ENCODE measurements at places on chromosomes 13 and 19.

GRCh38 chr13:72643311-72643989 is 84.0 kb downstream of the MZT1 start:
- no peak for DNase-seq

DNA sequence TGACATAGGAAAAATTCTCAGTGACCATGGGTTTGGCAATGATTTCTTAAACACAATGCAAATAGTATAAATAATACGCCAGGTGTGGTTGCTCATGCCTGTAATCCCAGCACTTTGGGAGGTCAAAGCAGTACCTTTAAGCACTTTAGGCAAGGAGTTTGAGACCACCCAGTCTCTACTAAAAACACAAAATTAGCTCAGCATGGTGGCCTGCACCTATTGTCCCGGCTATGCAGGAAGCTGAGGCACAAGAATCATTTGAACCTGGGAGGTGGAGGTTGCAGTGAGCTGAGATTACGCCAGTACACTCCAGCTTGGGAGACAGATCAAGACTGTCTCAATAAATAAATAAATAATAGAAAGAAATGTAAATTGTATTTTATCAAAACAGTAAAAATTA is 356.5 kb upstream of the SLITRK6 start:
- no peak for DNase-seq

DNA sequence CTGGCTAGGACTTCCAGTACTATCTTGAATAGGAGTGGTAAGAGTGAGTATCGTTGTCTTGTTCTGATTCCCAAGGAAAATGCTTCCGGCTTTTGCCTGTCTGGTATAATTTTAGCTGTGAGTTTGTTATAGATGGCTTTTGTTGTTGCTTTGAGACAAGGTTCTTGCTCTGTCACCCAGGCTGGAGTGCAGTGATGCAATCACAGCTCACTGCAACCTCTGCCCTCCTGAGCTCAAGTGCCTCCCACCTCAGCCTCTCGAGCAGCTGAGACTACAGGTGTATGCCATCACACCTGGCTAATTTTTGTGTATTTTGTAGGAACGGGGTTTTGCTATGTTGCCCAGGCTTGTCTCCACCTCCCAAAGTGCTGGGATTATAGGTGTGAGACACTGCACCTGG is 6.1 kb upstream of the ZNF543 start:
- DNase-seq, result no peak

DNA sequence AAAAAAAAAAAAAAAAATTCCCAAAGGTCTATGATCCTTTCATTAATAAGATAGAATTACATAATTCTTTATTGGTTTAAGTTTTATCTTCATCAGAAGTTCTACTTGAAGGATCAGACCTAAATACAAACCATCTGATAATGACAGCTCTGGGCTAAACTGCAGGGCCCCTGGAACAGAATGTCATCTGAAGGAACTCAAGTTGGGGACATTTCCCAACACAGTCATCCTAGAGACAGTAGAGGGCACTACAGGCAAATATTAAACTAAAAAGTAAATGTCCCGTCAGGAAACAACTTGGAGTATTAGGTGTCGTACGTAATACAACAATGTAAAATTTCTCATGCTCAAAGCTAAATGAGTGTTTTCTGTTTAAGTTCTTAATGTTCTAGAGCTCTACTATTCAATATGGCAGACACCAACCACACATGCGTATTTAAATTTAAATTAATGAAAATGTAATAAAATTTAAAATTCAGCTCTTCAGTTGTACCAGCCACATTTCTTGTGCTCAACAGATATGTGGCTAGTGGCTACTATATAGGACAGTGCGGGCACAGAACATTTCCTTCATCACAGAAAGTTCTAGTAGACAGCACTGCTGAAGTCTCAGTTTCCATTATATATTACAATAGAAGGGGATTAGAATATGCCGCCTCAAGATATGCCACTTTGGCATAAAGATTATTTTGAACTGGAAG is 21.8 kb upstream of the NAXD start:
- no peak for DNase-seq

GRCh38 chr19:49145573-49146407 is 9.4 kb downstream of the HRC start:
- DNase-seq, result peak; percentile 91

GRCh38 chr13:91667486-91667885 is 269.1 kb downstream of the GPC5 start:
- DNase-seq, result no peak

DNA sequence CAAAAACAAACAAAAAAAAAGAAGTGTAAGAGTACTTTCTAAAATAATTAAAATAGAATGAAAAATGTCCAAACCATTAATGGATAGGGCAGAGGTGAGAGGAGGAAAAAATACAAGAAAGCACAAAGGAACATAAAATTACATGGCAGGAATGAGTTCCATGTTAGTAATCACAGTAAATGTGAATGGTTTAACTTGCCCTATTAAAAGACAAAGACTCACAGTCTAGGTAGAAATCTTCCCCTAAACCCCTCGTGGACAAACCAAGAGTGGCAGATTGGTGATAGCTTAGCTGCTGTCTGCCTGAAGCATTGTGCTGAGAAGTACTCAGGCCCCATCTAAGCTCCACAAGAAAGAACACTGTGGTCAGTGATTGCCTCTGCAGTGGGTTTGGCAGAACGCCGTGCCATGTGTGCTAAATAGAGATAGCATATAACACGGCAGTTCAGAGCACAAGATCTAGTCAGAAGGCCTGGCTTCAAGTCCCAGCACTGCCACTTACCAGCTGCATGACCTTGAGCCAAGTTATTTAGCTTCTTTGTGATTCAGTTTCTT is 103.5 kb downstream of the DPF1 start:
- DNase-seq, result no peak

GRCh38 chr13:74136084-74136658 is 2.0 kb upstream of the KLF12 start:
- DNase-seq, result peak; percentile 60

DNA sequence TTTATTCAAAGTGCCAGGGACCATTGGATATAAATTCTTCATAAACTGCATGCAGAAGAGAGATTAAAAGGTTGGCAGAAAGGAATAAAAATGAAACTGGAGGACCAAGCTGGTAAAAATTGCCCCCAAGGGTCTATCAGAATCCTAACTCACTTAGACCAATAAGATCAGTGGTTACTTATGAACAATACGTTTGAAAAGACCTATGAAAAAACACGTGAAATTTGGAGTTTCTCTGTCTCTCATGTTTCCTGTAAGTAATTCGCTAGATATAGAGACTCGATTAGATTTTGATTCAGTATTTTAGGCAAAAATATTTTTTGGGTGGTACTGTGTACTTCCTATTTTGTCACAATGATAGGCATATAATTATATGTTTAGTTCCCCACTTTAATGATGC is 22.9 kb downstream of the GARRE1 start:
- no peak for DNase-seq

- DNase-seq, result no peak
Measured at GRCh38 chr13:76397413-76397812, 488.8 kb downstream of the KCTD12 start.

DNA sequence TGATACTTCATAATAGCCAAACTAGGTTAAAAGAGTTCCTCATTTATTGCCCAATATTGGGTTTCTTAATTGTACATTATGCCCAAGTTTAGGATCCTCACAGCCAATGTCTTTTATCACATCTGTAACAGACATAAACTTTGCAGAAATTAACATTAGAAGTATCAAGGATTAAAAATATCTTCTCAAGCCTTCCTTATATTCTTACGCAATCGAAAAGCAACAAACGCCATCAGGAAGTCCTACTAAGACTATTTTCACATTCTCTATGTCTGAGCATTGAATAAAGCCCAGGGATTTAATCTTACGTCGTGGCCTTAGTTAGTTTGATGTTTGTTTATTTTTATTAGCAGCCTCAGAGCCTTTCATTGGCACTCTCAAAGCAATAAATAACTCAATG is 1660.4 kb upstream of the MIR17HG start:
- no peak for DNase-seq

DNA sequence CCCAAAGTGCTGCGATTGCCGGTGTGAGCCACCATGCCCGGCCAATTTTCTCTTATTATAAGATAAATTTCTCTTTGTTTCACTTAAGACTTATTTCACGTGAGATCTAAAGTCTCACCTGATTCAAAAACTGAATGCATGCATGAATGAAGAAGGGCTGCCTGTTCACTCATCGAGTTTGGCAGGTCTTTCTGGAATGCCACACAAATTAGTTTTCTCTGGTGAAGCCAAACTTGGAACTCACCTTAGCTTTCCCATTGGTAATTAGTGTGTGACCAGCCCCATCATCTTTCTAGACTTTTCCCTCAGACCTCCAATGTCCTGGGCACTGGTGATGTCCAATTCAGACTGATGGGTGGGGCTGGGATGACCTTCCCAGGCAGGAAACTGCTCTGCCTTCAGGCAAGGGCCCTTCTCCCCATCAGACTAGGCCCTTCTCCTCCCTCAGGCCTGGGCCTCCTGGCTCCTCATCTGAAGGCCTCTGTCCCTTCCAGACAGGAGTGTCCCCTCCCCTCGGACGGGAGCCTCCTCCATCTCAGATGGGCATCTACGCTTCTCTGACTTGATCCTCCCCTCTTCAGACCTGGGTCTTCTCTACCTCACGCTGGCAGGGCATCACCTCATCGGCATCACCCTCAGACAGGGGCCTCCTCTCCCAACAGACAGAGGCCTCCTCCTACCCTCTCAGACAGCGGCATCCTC is 14.4 kb downstream of the C3 start:
- DNase-seq, result no peak

GRCh38 chr13:52405767-52406494 is at the start of gene THSD1:
TSS of gene THSD1 (minus strand) at chr13:52406172. CDS start at chr13:52402600, 3,572 bp downstream.
- peak; percentile 71 for DNase-seq

GRCh38 chr19:45187421-45188100 is 9.0 kb downstream of the BLOC1S3 start:
- DNase-seq, result no peak

DNA sequence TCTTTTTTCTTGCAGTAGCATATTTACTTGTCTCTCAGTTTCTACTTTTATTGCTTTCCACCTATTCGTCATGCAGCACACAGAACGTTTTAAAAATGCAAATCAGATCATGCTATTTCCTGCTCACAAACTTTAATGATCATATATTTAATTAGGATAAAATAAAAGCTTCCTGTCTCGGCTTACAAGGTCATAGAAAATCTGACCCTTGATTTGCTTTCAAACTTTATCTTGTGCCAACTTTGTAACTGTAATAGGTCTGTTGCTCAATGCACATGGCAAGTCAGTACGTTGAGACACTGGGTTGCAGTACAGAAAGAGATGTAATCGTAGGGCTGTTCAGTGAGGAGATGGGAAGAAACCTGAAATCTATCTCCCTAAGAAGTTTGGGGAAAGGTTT is 95.6 kb upstream of the CSNK1A1L start:
- no peak for DNase-seq

- DNase-seq, result no peak
Measured at GRCh38 chr19:51327066-51328001, 14.6 kb downstream of the VSIG10L start.

GRCh38 chr19:38649305-38650171 is 2.1 kb downstream of the ACTN4 start:
- DNase-seq, result no peak

DNA sequence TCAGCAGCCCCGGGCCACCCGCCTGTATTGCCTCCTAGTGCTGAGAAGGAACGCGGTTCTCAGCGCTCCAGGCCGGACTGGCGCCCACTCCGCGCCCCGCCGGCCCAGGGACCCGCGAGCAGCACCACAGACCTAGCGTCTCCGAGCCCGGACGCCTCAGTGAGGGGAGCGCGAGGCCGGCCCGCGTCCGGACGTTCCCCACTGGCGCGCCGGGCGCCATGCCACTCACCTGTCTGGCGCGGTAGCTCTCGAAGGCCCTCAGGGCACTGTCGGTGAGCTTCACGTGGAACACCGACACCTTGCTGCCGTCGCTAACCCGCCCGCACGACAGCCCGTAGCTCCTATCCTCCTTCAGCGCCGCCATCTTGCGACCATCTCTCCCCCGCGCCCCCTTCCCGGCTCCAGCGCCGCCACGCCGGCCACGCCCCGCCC is at the start of gene ELL:
ELL (minus strand) TSS at position 379 of the 432 bp plus-strand sequence; CDS start at position 364, 15 bp downstream.
- DNase-seq, result no peak

DNA sequence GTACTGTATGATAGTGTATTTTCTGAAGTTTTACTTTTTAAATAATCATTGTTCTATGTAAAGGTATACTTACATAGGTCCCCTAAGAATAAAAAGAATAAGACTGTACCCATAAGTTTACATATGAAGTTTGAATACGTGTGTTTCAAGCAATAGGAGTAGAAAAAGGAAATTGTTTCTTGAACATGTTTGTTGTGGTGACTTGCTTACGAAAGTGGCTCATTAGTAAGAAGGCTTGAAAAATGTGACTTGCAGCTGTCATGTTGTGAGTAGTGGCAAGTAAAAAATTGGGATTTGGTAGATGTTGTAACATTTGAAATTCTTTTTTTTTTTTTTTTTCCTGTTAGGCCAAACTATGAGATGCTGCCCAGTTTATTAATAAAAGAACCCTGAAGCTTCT is 203.3 kb downstream of the LMO7 start:
- DNase-seq, result no peak

DNA sequence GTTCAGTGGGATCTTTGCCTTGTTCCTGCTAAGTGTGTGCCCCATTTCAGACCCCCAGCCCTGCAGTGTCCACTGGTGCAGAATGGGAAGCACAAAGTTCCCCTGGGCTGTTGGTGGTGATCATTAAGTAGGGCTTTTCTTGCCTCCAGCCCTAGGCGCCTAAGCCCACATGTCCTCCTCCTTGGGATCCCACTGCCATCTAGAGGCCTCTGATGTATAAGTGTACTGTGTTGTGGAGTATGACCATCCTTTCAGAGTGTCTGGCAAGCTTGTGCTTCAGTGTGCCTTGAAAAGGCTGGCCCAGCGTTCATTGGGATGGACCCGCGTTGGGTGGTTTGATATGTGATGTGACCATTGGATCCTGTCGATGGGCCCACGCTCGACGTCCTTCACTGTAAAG is 71.2 kb downstream of the WASF3 start:
- DNase-seq, result no peak

- no peak for DNase-seq
Measured at GRCh38 chr13:74825152-74825937, 656.6 kb downstream of the TBC1D4 start.

DNA sequence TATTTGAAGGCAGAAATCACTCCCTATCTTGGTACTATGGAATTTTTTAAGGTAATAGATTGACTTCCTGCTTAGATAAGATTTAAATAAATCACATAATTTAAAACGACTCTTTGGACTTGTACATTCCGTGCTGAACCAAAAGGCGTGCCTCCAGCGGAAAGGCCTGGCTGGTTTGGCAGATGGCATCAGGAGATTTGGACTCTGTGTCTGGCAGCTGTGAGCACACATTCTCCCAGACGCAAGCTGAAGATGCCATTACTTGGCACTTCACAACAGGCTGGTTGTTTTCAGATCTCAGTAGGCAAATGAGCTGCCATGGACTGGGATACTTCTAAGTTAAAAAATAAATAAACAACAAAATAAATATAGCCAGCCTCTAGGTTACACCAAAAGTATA is 104.5 kb upstream of the SLC15A1 start:
- DNase-seq, result no peak

GRCh38 chr19:54674021-54674617 is 11.3 kb downstream of the LILRB4 start:
- DNase-seq, result no peak

- DNase-seq, result no peak
Measured at GRCh38 chr19:6264803-6265202, 15.0 kb downstream of the MLLT1 start.

All from right atrium auricular region (tissue), 2 donors.